ENCODE measurements at places on chromosomes 2 and 18.

DNA sequence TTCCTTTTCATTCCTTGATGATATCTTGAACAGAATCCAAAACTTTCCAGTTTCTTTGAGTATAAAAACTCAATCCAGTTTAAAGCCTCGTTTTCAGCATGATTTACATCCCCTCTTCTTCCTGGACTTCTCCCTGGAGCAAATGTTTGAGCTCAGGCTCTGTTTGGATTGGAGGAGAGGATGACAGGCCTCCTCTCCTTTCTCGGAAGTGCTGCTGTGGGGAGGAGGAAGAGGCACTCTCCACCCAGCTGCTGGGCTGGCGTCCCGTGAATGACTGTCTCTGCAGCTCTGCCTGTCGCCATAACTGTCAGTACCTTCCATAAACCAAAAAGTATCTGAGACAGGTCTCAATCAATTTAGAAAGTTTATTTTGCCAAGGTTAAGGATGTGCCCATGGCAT lies 238.2 kb upstream of the AGAP1 start:
- no peak for DNase-seq

GRCh38 chr18:1676387-1676786 lies 771.7 kb downstream of the ADCYAP1 start:
- no peak for DNase-seq

GRCh38 chr2:28490558-28490957 lies 5.3 kb upstream of the PLB1 start:
- no peak for DNase-seq

GRCh38 chr2:135775420-135775819 lies 33.8 kb downstream of the UBXN4 start:
- no peak for DNase-seq

GRCh38 chr18:32355896-32356295 lies 114.8 kb downstream of the GAREM1 start:
- no peak for DNase-seq

DNA sequence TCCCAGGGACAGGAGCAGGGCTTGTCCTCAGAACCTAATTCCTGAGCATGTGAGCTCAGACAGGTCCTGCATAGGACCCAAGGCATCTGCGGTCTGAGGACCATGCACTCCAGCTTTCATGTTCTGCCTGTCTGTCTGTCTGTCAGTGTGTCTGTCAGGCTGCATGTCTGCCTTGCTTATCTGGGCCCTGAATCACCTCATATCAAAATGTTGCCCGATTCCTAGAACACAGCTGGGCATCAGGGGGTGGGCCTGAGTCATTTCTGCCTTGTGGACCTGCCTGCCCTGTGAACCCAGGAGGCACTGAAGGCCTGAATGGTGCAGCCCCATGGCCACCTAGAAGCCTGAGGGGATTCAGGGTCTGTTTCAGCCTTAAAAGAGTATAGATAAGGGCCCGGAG lies 22.1 kb downstream of the INHBB start:
- DNase-seq = no peak

- no peak for DNase-seq
Measured at GRCh38 chr2:158742536-158742935, 52.6 kb upstream of the DAPL1 start.

DNA sequence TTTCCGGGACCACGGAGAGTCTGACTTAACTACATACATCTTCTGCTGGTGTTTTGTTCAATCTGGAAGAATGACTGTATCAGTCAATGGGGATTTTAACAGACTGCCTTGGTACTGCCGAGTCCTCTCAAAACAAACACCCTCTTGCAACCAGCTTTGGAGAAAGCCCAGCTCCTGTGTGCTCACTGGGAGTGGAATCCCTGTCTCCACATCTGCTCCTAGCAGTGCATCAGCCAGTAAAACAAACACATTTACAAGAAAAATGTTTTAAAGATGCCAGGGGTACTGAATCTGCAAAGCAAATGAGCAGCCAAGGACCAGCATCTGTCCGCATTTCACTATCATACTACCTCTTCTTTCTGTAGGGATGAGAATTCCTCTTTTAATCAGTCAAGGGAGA lies 23.1 kb downstream of the ICOS start:
- DNase-seq = no peak

DNA sequence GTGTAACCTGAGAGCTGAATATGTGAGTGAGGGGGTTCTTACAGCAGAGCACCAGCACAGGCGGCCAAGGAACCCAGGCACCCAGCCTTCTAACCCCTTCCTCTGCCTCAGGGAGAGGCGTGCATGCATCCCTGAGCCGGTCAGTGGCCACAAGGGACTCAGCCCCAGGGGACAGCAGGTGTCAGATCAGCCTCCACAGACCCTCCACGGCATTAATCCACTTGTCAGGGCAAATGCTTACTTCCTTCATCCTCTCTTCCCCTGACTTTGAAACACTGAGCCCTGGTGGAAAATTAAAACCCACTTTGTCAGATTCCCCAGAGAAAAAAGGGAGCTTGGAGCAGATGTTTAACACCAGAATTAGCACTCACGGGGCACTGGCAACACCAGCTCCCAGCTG lies 60.5 kb upstream of the SMAD2 start:
- DNase-seq = no peak

DNA sequence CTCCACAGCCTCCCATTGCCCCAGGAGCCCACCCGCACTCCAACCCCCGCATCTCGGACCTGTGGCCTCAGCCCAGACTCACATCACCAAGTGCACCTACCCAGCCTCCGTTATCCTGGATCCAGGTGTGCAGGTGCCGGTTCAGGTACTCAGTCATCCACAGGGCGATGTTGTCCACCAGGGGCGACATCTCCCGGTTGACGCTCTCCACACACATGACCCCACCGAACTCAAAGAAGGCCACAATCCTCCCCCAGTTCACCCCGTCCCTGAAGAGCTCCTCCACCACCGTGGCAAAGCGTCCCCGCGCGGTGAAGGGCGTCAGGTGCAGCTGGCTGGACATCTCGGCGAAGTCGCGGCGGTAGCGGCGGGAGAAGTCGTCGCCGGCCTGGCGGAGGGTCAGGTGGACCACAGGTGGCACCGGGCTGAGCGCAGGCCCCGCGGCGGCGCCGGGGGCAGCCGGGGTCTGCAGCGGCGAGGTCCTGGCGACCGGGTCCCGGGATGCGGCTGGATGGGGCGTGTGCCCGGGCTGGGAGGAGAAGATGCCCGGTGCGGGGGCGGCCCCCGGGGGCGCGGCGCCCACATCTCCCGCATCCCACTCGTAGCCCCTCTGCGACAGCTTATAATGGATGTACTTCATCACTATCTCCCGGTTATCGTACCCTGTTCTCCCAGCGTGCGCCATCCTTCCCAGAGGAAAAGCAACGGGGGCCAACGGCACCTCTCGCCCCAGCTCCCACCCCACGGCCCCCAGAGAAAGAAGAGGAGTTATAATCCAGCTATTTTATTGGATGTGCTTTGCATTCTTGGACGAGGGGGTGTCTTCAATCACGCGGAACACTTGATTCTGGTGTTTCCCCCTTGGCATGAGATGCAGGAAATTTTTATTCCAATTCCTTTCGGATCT lies 1.3 kb downstream of the BCL2 start:
- peak; percentile 68 for DNase-seq

GRCh38 chr2:85887566-85888019 lies 1.2 kb downstream of the ST3GAL5 start:
- no peak for DNase-seq

DNA sequence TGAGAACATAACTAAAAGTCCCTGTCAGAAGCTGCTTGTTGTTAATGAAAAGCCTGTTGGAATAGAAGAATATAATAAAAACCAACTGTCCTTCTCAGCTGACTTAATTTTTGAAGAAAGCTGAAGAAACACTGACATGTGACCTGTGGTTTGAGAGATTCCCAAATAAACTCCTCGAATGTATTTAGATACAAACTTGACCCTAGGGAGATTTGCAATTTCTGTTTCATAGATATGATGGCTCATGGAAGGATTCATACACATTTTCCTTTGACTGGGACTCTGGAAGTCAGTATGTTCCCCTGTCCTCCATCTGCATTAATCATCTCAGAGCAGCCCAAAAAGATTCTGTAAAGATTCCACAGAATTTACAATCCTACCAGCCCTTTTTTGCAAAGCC lies 195.1 kb downstream of the TMEM247 start:
- DNase-seq = no peak

DNA sequence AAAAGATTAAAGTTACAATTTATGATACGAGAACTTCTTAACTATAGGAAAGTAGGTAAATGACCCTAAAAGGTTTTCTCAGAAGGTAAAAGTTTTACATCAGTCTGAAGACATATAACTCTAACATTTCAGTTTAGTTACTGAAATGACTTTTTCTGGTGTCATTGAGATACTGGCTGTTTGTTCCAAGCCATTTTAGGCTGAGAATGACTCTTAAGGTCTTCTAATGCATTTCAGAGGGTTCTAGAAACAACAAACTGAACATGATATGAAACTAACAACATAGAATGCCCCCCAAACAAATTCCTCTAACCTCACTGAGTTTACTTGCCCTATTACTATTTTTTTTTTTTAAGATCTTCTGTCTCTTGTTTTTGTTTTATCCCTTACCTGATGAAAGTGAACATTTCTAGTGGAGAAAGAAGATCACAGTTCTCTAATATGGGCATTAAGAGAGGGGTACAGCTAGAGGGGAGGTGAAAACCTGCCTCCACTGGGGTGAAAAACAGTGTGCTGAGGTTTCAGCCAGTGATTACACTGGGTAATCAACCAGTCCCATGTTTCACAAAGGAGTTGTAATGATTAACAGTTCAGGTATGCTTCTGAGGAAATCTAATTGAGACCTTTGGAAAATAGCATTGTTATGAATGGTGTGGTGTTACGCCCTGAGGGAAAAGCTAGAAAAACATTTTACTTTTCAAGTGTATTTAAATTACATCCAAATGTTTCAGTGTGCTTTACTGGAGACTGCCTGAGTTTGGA lies 11.2 kb downstream of the NABP1 start:
- no peak for DNase-seq

DNA sequence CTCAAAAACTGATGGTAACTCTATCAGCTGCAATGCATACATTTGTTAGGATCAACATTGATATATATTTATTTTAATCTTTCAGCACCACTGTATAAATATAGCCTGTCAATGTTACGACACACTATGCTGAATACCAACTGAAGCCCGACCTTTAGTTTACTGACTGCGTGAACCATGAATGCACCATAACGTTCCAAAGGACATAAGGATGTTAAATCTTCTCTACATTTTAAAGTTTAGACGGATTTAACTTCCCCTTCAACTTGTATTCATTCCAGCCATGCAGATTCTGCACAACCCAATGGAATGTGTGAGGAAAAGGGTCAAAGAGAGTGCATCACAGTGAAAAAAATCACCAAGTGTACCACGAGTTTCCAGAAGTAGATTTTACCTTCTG lies 489.5 kb downstream of the IRS1 start:
- no peak for DNase-seq

DNA sequence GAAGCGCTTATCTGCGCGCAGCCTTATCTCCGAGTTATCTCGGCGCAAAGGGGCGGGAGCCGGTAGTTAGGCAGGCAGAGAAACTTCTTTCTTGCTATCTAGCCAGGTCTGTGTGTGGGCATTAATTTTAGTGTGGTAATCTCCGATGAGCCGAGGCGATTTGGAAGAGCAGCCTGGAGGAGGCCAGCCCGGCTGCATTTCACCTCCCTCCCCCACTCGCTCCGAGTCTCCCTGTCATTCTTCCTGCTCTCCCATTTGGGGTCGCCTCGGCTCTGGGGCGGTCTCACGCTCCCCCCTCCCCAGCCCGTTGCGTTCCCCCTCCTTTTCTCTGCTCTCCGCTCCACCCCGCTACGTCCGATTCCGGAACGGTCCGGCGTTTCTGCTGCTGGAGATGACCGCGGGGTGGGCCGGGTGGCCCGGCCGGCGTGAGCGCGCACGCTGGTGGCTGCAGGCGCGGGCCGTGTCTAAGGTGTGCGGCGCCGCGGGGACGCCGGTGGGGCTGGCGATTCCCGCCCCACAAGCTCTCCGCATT lies 566 bp downstream of the GATA6 start:
- no peak for DNase-seq

DNA sequence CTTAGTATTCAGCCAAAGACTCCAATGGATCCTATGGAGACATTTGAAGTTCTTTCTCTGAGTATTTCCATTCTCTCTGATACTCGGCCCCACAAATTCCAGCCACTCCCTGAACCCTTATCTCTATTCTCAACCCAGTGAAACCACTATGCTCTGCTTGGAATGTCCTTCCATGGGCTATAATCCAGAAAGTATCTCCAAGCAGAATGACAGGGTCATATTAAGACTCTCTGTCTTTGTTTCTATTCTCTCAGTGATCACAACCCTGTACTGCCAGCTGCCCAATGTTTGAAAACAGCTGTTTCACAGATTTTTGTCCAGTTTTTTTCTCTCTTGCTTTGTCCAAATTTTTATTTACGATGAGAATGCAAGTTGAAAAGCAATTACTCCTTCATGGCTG lies 21.9 kb downstream of the CHMP3 start:
- DNase-seq = no peak

DNA sequence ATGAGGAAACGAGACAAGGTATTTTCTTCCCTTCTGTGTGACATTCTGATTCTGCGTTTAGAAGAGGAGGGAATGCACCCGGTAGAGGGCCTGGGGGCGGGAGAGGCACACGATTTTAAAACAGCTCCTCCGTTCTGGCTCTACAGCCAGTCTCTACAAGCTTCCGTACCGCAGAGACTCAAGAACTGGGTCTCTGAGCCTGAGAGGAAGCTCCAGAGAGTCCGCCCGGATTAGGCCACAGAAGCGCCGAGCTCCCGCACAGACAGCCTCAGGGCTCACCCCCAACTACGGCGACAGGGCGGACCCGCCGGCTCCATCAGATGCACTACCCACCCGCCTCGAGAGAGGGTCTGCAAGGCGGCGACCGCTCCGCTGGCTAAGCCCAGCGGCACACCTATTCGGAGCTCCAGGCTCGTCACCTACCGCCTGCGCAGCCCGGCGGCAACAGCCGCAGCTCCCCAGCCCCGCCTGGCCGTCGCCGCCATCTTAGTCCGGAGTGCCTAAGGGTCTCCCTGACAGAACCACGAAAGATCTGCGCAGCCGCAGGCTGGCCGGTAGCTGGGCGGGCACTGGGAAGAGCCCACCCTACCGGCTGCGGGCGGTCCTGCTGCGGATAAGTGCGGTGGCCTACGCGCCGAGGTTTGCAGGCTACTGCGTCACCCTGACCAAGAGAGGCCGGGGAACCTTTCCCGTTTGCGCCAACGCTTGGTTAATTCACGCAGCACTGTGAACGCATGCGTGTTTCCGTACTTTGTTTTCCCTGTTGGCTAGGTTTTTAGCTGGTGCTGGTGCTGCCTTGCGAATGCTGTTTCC lies at the start of gene NFU1:
Gene NFU1 (minus strand): TSS at position 498 of the 813 bp plus-strand sequence. CDS start 13 bp downstream, at position 485.
- DNase-seq = peak; percentile 85

- DNase-seq = no peak
Measured at GRCh38 chr2:137770166-137770565, 194.1 kb upstream of the HNMT start.

DNA sequence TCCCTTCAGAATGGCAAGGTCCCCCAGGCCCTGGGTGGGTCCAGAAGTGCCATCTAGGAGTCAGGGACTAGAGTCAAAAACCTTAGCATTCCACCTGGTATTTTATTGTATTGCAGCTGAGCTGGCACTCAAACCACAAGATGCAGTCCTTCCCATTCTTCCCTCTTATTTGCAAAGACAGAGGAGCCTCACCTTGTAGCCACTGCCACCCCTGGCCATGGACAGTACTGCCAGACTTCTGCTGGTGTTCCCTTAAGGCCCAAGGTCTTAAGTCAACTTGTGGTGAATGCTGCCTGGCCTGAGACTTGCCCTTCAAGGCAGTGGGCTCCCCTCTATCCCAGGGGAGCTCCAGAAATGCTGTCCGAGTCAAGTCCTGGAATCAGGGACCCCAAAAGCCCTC lies 6.9 kb downstream of the UGT1A10 start:
- DNase-seq = no peak

Data from stimulated activated CD8-positive, alpha-beta memory T cell treated with anti-CD3 and anti-CD28 coated beads, Interleukin-4, amount 100 ng/mL, for 24 hours (primary cell).